ENCODE measurements at places on chromosomes 11 and 22.

DNA sequence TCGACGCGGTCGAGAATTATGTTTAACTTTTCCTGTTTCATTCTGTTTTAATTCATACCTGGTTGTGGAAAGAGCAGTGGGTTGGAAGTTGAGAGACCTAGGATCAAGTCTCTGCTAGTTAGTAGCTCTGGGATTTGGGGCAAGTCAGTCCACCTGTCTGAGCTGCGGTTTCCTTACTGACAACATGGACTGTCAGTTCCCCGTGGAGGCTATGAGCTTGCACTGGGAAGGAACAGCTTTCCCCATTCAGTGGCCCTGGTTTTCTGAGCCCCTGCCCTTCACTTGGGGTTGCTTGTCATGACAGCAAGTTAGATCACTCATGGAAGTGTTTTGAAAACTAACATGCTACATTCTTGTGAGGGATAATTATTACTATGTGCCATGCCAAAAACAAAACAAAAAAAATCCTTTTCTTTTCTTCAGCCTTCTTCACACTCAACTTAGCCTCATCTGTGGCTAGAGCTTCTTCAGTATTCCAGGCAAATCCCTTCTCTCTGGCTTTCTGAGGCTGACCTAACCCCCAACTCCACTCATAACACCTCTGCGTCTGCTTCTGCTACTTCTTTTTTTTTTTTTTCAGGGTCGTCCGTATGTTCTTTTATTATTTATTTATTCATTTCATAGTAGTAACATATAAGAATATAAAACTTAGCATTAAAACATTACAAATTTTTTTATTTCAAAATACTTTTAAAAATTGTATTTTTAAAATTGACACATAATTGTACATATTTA is 43.0 kb upstream of the ZBED5 start:
- DNase-seq, result peak; percentile 75

DNA sequence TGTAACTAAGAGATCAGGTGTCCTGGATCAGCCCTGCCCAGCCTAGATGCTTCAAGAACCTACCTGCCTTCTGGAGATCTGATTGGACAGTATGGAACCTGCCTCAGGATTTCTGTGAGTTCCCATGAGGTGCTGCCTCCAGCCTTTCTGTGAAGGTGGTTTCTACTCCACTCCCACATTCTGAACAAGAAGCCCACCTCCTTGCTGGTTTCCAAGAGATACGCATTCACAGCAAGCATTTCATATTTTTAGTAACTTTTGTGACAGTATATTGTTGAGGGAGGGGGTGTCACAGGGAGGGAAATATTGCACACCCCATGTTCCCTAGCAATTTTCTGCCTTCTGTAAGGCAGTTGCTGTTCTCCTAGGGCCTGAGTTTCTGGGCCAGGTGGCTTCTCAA is 204.4 kb downstream of the NAV2 start:
- no peak for DNase-seq

DNA sequence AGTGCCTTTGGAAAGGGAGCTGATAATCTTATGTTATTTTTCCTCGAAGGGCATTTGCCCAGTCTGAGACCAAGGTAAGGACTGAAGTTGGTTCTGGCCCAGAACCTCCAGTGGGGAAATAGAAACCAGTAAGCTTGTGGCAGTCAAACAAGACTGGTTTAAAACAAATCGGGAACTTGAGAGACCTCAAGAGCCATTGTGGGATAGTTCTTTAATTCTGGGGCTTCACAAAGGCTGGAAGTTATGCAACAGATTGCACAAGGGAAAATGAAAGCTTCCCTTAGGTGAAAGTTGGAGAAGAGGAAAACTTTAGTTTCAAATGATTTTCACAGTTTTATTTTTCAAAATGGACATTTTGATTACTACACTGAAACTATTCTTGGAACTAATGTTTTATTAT is 33.5 kb upstream of the RAB38 start:
- DNase-seq, result no peak

GRCh38 chr11:4180441-4181183 is 86.0 kb downstream of the RRM1 start:
- no peak for DNase-seq

DNA sequence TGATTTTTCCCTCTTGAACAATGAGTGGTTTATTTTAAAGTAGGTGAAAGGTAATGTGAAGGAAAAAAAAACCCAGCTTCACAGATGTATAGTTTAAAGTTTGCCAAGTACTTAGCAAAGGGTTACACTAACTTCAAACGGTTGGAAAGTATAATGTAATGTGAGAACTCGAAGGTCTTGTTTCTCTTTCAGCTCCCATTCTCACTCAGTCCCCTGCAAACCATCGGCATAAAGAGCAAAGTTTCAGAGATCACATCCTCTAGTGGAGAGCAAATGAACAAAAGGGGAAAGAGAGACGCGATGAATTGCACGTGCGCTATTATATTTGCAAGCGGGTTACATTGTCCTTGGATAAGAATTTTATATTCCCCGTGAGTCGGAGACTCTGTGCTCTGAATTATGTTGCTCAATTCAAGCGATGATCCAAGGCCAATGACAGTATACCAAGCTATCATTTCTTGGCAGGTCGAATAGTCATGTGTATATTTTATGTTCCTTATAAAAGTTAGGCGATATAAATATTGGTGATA is 37.6 kb upstream of the BIRC3 start:
- DNase-seq, result peak; percentile 20

All from Daoy (cell line).